ENCODE measurements at places on chromosomes 3 and 15.

- DNase-seq = no peak
Measured at GRCh38 chr15:65547841-65548240, 17.6 kb downstream of the HACD3 start.

DNA sequence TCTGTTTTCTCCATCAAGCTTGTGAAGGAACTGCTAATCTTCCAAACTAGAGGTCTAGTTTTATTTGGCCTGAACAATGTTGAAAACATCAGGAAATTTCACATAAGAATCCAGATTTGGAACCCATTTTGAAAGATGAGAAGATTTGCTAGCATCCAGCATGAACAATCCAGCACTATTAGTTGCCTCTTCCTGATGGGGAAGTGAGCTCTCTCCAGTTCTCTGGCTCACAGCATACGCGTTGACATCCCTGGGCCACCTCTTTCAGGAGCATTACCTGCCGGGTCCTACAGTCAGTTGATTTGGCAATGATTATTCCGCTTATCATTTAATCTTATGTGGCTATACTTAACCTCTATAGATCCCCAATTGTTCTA lies 10.9 kb downstream of the GPR87 start:
- no peak for DNase-seq

- peak; percentile 64 for DNase-seq
Measured at GRCh38 chr3:119562307-119562961, 3.0 kb upstream of the CD80 start.

GRCh38 chr3:120798346-120798745 lies 55.8 kb downstream of the GTF2E1 start:
- DNase-seq = no peak

- DNase-seq = no peak
Measured at GRCh38 chr3:45034612-45035252, 8.6 kb downstream of the CLEC3B start.

GRCh38 chr3:127106456-127106855 lies 86.5 kb upstream of the PRR23E start:
- no peak for DNase-seq

DNA sequence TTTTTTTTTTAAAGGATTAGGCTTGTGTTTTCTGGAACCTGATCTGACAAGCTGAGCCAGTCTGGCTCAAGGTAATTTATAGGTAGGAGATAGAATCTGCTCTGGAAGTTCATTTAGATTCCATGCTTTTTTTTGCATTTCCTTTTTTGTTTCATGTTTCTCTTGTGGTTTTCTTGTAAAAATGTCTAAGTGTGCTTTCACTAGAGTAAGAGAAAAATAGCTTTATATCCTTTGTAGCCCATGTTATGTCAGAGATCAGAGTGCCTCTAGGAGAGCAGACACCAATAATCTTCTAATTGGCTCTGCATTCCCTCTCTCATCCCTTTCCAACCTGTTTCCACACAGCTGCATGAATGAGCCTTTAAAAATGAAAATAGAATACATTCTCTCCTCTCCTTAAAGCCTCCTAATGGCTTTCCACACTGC lies 389.8 kb upstream of the KCNMB2 start:
- no peak for DNase-seq

- DNase-seq = no peak
Measured at GRCh38 chr3:190326930-190327329, 4.7 kb upstream of the CLDN1 start.

DNA sequence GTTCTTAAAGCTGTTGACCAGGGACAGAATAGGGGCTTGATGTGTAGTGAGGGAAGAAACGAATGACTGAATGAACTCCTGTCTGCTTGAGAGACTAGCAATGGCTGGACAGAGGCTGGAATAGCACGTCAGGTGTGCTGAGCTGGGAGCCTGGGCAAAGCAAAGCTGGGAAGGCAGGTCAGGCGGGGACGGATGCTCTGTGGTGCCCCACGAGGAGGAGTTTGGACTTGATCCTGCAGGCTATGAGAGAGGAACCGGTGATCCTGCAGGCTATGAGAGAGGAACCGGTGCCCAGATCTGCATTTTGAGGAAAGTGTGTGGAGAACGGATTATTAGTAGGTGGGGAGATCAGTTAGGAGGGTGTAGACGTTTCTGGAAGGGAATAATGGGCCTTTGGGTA lies 31.3 kb upstream of the PSTPIP1 start:
- DNase-seq = no peak

DNA sequence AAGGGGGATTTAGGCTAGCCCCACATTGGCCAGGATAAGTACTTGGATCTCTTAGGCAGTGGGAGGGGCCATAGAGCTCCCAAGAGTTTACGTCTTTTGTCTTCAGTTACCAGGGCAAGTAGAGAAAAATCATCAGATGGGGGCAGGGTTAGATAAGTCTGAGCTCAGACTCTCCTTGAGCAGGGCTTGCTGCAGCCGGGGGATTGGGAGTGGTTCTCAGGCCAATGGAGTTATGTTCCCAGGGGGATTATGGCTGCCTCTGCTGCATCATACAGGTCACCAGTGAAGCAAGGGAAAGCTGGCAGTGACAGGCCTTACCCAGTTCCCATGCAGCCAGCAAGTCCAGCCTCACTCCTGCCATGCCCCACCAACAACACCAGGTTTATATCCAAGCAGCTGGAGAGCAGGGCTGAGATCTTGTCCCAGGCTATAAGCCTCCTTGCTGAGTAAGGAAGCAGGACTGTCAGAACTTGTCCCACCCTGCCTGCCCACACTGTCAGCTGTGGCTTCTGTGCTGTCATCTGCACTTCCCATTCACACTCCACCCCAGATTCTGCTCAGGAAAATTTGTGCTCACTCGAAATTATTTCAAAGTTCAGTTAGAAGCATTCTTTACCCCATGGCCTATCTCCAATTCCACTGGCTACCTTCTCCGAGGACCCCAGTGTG lies 215.3 kb downstream of the FAM43A start:
- no peak for DNase-seq

- no peak for DNase-seq
Measured at GRCh38 chr3:49775538-49775937, 10.8 kb downstream of the IP6K1 start.

Measured in stimulated activated CD8-positive, alpha-beta memory T cell treated with anti-CD3 and anti-CD28 coated beads, Interleukin-15, amount 100 ng/mL, for 48 hours (primary cell).